EL (cell line): ENCODE measurements at places on chromosomes 3 and 15.
A peak's percentile ranks its signal among the peaks of the same experiment; 100 is the strongest.

- peak; percentile 87 for DNase-seq
These were observed 4.4 kb downstream of the GXYLT2 start for GRCh38 chr3:72892081-72892775.

- peak; percentile 11 for DNase-seq
These were observed 3.9 kb downstream of the MKRN3 start for GRCh38 chr15:23569151-23569925.

- no peak for DNase-seq
These were observed 216.5 kb downstream of the ZNF385D start for GRCh38 chr3:21534462-21534861.

DNA sequence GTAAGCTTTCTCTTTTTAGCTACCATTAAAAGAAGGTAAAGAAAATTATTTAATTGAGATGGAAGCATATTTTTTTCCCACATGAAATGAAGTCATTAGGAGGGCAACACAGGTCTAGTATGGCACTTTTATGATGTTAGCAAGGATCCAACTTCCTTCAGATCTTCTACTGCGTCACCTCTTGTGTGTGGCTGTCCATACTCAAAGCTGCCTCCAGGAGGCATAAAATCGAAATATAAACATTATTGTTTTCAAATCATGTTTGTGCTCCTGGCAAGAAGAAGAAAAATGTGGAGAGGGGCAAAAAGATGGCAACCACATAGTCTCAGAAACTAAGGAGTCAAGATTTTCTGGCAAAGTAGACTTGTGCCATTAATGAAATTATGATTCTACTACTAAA is 791.7 kb upstream of the EPHA6 start:
- DNase-seq, result no peak

- DNase-seq, result no peak
These were observed 312.4 kb downstream of the RSL24D1 start for GRCh38 chr15:54884312-54884711.

GRCh38 chr15:52559575-52559974 is 9.3 kb downstream of the ARPP19 start:
- DNase-seq, result peak; percentile 24

GRCh38 chr15:98524838-98525660 is 123.3 kb upstream of the IGF1R start:
- DNase-seq, result no peak

DNA sequence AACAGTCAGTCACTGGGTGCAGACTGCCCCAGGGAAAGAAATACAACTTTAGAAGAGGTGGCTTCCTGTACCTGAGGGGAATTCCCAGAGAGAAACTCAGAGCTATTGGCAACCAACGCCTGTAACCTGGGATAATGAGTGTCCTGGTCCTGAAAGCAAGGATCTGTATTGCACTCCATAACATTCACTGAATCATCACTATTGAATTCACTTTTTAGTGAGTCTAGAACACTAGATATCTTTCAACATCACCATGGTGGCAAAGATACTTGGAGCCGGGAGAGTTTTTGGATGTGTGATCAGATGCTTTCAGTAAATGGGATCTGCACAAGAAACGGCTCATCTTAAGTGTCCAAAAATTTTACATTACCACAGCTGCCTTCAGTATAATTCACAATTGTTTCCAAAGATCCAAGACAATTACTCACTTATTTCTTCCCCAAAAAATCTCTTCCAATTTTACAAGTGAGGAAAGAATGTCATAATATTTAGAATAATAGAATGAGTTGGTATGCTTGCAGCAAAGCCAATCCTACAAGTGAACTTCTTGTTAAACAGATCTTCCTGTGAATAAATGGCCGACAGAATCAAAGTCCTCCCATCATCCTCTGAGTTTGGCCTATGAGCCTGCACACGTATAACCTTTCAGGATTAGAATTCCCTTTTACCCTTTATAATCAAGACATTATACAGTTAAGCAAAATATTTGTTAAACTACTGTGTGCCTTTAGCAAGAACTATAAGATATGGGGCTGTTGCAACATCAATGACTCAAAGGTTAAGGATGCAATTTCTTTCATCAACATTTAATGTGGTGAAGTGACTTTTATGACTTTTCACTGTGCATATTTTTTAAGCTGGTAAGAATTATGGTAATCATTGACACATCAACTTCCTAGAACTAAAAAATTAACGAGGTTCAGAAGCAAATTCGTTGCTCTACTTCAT is 243.3 kb upstream of the COL8A1 start:
- peak; percentile 93 for DNase-seq

DNA sequence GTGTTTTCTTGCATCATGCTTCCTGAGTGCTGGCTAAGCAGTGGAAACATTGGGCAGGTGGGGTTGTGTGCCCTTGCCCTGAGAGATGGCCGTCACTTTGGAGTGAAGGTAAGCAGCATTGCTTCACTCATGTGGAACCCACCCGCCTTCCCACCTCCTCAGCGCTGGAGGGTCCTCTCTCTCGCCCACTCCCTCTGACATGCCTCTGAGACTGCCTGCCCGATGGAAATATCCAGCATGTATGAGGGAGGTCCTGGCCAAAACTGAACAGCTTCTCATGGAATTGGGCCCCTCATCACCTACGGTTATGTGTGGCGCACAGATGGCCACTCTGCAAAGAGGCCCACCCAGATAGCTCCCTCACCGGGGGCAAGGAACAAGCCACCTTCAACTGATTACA is 48.6 kb downstream of the SMAD3 start:
- DNase-seq, result no peak
